ENCODE measurements at places on chromosomes 11 and 22.

GRCh38 chr22:38318792-38319773, 1.9 kb upstream of the CSNK1E start:
- DNase-seq: no peak

- DNase-seq: no peak
Observed at GRCh38 chr22:36424901-36425579, 37.3 kb upstream of the MYH9 start.

DNA sequence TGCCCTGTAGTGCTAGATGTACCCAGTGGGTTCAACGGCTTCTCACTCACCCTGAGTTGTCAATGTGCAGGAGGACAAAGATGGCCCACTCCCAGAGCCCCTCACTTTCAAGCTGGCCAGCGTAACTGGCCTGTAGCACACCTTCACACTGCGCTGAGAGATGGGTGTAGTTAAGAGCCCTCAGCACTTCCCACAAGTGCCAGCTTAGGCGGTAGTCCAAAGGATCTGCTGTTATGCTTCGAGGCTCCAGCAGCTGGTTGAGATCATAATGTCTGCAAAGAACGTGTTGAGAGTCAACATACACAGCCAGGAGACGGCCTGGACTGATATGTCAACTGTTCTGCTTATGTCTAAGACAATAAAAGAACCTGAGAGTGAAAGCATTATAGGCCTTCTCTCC, 14.7 kb upstream of the CHRNA10 start:
- no peak for DNase-seq

DNA sequence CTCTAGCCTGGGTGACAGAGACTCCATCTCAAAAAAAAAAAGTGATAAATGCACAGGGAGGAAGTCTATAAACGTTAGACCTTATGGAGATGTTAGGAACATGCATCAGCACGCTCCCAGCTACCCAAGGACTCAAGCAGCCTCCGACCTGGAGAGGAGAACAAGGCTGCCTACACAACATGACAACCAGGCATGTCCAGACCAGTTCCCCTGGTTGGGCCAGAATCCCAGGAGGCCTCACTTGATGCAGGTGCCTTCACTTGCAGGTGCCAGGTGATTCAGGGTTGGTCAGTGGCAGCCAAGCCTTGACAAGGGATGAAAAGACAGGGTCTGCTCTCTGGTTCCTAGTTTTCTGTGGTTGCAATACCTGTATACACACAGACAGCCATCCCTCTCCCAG, 5.9 kb downstream of the RANGAP1 start:
- DNase-seq: no peak

DNA sequence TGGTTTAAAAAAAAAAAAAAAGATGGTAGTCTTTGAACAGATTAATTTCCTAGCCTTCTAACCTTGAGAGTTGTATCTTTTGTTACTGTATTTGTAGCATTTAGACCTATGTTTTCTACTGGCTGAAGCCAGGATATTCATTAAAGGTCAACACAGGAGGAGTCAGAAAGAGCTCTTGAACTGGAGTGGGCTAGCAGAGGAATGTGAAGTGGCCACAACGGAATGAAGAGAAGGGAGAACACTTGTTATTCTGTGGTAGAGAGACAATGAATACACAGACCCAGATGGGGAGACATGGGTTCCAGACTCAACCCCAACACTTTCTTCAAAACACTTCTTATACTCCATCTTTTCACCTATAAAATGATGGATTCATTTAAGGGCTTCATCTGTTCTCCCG, 88.1 kb downstream of the RELT start:
- DNase-seq: no peak

- DNase-seq: peak; percentile 58
Observed at GRCh38 chr22:30422481-30423300, 2.9 kb upstream of the MTFP1 start.

- peak; percentile 60 for DNase-seq
Observed at GRCh38 chr22:31346733-31347250, 646 bp upstream of the PATZ1 start.

- DNase-seq: no peak
Observed at GRCh38 chr22:30400159-30400558, 3.3 kb downstream of the SEC14L2 start.

DNA sequence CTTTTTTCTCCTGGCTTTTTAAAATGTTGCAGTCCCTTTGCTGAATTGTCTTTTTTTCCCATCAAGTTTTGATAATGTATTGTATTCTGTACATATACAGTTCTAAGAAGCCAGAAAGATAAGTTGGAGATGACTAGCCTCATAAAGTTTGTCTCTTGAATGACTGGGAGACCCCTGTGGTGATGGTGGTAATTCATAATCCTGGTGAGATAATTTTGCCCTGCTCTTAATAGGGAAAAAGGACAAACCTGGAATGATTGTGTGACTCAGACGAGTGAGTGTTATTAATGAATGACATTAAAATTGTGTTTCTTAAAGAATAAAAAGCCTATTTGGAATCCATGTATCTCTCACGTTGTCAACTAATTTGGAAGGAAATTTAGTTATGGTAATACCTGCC, 1.2 kb downstream of the HIKESHI start:
- DNase-seq: no peak

GRCh38 chr11:44936525-44936924, 14.2 kb downstream of the TP53I11 start:
- DNase-seq: peak; percentile 92

DNA sequence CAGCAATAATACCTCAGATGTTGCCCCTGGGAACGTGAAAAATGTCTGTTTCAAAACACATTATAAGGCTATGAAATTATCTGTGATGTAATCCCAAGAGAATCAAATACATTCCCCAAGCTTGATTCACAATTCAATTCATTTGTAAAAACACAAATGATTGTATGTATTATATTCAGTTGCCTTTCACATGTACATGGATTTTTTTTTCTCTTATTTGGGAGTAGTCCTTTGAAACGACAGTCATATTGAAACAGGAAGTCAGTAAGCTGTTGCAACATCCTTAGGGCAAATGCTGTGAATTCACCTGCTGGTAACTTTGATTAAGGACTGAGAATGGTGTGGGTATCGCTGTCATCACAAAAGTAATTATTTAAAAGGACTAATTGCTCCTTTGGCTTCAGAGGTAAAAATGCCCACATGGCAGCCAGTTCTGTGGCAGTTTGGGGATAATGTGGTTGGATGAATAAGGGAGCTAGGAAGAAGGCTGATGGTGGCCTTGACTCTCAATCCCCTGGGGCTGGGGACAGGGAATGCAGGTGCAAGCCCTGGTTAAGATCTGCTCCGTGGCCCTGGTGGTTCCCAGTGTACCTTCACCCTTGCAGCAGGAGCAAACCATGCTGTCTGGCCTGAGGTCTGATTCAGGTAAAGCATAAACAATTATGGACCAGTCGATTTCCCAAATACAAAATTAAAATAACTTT, 13.2 kb downstream of the EHF start:
- DNase-seq: no peak

DNA sequence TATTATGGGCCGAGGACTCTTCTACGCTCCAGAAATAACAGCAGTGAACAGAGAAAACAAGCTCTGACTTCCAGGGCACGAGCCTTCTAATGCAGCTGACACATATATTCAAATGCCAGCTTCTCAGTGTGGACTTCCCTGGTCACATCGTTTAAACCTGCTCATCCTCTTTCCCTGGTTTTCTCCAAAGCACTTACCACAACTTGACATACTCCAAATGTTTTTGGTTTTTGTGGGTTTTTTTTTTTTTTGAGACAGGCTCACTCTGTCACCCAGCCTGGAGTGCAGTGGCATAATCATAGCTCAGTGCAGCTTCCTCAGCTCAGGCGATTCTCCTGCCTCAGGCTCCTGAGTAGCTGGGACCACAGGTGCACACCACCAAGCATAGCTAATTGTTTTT, 105.5 kb downstream of the MICAL3 start:
- no peak for DNase-seq

- no peak for DNase-seq
Observed at GRCh38 chr22:28047740-28048139, 128.7 kb upstream of the PITPNB start.

GRCh38 chr11:130278151-130278550, 36.6 kb downstream of the ZBTB44 start:
- no peak for DNase-seq

DNA sequence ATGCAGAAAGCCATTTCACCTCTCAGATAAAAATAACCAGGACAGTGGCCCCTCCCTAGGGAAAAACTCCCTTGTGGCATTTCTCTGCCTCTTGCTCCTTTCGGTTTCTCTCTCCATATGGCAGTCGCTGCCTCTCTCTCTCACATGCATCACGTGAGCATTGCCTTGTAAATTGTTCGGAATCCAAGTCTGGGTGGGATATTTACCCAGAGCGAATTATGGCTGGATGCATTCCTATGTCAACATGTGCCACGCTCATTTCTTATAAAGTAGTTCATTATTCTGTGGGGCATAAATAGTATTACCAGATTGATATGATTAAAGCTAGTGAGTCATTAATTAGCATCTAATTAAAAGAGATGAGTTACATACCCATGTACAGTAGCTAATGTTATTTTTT, 392.9 kb downstream of the INSC start:
- DNase-seq: no peak

DNA sequence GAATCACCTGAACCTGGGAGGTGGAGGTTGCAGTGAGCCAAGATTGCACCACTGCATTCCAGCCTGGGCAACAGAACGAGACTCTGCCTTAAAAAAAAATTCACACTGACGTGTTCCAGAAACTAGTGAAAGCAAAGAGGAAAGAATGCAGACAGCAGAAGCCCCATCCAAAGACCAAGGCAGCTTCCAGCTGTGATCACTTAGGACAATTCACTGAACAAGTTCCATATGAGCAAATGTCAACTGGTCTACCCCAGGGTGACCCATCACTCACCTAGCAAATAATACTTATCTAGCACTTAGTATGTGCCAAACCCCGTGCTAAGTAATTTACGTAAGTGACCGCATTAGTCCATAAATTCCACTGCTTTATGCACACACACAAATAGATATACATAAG, 138.9 kb downstream of the LARGE1 start:
- DNase-seq: no peak

DNA sequence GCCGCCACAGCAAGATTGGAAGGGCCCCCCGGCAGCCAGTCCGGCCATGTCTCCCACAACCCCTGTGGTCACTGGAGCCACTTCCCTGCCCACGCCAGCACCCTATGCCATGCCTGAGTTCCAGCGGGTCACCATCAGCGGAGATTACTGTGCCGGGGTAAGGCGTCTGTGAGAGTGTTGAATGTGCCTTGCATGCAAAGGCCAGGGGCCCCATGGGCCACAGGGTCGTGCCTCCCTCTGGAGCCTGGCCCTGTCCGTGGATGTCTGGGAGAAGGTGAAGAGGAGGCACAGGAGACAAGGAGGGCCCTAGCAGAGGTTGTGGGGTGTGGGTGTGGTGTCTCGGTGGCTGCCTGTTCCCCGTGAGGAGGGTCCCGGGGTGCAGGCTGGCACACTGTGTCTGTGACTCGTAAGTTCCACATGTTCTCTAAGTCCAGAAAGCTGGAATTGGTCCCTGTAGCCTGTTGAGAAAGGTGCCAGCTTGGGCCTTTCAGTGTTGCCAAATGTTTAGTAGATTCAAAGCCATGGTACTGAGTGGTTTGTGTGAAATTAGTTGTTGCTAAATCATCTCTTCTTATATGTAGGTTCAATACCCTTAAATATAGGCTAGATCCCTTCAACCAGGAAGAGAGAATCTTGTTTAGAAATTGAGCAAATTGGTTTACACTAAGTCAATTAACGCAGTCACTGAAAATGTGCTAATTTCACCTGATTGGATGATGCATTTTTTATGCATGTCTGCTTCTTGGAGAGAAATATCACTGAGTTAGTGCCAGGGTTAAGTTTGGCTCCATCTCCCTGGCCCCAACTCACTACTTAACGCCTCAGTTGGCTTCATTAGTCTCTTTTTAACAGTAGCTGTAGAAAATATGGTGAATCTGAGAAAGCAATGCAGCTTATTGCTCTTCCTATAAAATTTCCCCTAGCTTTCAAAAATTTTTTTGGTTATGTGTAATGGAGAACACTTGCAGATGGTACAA, 23.8 kb downstream of the AMPD3 start:
- DNase-seq: no peak

GRCh38 chr11:69320756-69321741, 27.1 kb downstream of the MYEOV start:
- no peak for DNase-seq

GRCh38 chr11:74937696-74938475, 11.0 kb downstream of the XRRA1 start:
- no peak for DNase-seq

DNA sequence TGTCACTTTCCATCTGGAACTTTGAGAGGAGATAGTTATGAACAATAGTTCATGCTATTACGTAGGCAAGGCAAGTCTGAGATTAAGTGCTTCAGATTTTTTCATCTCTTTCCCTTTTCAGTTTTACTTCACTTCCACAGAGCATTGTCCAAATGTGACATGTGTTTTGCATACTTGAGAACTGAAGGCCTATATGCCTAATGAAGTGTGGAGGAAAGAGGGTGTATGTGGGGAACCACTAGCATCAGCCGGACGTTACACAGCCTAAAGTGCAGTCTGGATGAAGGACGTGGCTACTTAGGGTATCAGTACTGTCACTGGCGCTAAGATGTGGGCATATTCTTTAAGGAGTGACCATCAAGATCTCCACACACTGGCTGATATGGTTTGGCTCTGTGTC, 26.2 kb downstream of the FANCF start:
- no peak for DNase-seq

GRCh38 chr22:39415506-39415905, 15.9 kb downstream of the TAB1 start:
- no peak for DNase-seq

DNA sequence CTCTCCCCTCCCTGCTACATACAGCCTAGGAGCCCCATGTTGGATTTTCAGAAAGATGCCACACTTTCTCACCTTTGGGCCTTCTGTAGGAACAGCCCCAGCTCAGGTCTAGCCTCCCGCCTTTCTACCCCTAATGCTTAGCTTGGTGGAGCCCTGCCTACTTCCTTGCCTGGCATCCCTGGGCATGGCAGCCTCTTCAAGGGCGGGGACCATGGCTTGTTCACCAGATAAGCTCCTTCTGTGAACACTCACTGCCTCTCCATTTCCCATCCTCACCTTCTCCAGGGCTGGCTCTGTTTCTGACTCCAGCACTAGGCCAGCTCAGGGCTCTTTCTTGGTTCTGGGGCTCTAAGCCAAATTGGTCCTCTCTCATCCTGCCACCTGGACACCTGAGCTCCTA, 1.4 kb downstream of the SEPTIN3 start:
- no peak for DNase-seq

- no peak for DNase-seq
Observed at GRCh38 chr11:43489869-43490465, 131.2 kb downstream of the TTC17 start.

GRCh38 chr22:43389227-43389836, 22.5 kb upstream of the MPPED1 start:
- no peak for DNase-seq
